Hepatocyte (in vitro differentiated cells): ENCODE measurements at places on chromosomes 12 and 14. TPM values are rescaled to one million over a fixed set of nuclear protein-coding genes. Genes with fewer than 3 reads are reported as not detected.

TMPRSS12 gene
- total RNA-seq: not detected in 2 replicates

A2M gene
- 567 and 598 TPM in 2 replicates for total RNA-seq

AICDA gene
- total RNA-seq: 0.12 and 0.23 TPM in 2 replicates

DNAH10 gene
- 0.28 and 0.60 TPM in 2 replicates for total RNA-seq

PLEKHD1 gene
- not detected in 2 replicates for total RNA-seq

IL26 gene
- total RNA-seq: not detected in 2 replicates

COL2A1 gene
- total RNA-seq: 32.7 and 52.5 TPM in 2 replicates

TIMM9 gene
- total RNA-seq: 65.5 and 70.9 TPM in 2 replicates

FGD6 gene
- total RNA-seq: 17.2 and 21.4 TPM in 2 replicates

LRTM2 gene
- total RNA-seq: not detected in 2 replicates

AJUBA gene
- total RNA-seq: 75.1 and 80.8 TPM in 2 replicates

CCDC175 gene
- total RNA-seq: not detected in 2 replicates

RPGRIP1 gene
- total RNA-seq: 0.07 TPM in 1 of 2 replicates, not detected in the other

HOXC12 gene
- not detected in 2 replicates for total RNA-seq

ACRBP gene
- total RNA-seq: 0.20 and 0.68 TPM in 2 replicates

RERG gene
- 7.0 and 7.9 TPM in 2 replicates for total RNA-seq

INHBC gene
- total RNA-seq: 1.3 and 1.8 TPM in 2 replicates
